ENCODE measurements at places on chromosomes 1 and 21.

DNA sequence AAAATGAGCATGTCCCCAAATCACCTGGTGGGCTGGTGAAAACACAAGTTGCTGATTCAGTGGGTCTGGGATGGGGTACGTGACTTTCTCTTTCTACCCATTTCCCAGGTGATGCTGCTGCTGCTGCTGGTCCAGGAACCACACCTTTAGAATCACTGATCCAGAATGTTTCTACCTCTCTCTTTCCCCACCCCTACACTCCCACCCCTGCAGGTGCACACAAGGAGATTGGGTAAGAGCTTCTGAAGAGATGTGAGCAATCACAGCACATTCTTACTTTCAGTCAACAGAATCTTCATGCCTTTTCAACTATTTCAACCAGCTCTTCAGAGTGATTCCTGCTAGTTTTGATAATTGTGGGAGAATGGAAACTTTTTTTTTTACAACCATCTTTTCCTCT lies 130.9 kb downstream of the LMX1A start:
- DNase-seq = no peak

DNA sequence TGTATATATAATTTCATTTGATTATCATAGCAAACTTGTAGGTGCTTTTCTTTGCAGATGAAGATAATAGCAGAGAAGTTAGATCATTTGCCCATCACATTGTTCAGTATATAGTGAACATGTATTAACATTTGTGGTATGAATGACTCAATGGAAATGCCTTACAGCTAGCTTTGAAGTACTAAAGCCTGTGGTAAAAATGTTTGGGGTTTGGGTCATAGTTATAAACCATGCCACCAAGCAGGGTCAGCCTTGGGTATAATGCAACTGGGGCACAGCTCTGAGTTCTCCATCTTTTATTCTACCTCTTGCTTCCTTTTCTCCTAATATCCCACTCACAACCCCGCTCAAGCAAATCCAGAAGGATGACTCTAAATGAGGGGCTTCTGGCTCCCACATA lies 141.6 kb downstream of the KCNT2 start:
- no peak for DNase-seq

DNA sequence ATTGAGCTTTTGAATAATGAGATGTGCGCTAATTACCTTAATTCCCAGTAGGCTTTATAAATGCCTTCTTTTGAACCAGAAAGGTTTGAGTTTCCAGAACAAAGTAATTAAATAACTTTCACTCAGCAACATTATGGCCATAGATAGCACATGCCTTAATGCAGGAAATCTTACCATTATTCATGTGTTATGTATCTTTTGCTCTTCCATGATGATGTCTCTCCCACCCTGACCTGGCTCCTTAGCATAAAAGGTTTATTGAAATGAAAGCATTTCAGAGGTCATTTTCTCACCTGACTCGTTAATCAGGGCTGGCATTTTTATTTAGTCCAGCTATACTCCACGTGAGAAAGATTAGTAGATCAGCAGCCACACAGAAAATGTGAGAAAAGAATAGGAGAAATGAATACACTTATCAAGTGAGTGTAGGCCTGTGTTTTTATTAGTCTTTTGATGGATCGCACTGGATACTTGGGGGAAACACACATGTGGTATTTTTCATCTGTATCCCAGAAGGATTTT lies 180.2 kb downstream of the ATP6V1G3 start:
- DNase-seq = no peak

GRCh38 chr1:3375245-3375644 lies 79.2 kb upstream of the ARHGEF16 start:
- DNase-seq = no peak

DNA sequence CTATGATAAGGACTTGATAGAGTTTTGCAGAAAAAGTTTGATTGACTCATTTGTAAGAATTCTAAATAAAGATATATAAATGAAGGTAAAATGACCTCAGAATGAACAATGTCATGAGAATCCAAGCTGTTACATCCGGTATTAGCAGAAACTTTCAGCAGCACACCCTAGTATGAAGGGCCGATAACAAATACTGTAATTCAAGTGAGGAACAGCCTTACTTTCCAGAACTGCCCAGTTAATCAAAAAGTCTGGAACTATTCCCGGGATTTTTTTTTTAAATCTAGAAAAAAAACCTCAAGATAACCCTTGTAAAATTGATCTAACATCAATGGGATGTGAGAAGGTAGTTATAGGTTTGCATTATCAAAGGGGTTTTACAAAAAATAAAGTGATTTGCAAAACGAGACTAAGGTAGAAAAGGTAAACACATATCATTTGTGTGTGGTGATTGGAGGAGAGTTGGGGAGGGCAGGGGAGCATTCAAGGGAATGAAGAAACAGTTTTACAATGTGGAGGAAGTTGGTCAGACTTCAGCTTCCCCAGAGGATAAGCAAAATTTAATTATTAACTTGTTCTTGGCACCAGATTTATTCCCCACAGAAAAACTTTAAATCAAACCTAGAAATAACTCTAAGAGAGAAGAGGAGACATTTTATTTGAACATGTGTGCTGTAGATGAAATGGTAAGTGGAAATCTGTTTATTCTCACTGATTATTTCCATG lies 75.9 kb upstream of the VCAM1 start:
- DNase-seq = no peak

- no peak for DNase-seq
Observed at GRCh38 chr1:174007851-174008250, 14.3 kb downstream of the RC3H1 start.

GRCh38 chr1:186234976-186235686 lies 139.9 kb downstream of the TPR start:
- DNase-seq = no peak

- DNase-seq = no peak
Observed at GRCh38 chr1:205422993-205423642, 1.3 kb upstream of the LEMD1 start.

DNA sequence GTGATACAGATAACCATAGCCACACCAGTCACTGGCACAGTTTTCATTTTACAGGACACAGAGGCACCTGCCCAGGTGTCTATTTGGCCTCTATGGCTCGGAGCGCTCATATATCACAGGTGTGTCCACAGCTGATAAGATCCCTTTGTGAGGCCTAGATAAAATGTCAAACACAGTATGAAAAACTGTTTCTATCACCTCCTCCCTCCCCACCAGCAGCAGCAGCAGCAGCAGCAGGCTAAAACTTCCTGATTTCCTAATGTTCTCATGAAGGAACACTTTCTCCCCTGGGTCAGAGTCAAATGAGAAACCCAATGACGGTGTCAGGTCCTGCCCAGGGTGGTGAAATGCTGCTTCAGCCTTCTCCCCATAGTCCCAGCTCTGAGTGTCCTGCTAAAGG lies 24.4 kb downstream of the ELAPOR1 start:
- DNase-seq = no peak

DNA sequence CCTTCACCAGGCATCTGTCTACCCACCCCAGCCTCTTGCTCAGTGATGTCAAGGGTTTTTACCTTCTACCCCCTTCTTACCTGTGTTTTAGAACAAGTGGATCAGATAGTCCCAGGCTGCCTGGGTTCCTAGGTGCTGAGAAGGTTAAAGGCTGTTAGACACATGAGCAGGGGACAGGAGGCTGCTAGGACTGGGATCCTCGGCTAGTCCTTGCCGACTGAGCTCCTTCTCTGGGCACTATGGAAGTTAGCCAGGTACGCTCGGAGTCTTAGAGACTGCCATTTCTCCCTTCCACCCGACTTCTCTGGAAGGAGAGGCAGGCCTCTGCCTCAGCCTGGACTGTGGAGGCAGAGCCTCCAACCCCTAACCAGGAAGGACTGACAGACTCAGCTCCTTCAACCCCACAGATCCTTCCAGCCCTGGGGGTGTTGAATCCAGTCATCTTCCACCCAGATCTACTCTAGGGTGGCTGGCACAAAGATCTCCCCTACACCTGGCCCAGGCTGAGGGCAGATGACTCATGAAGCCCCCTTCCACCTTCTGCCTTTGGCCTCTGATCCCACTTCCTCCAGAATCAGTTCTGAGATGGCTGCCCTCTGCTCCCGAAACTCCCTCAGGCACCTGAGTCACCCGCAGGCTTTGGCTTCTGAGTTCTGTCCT lies at the start of gene DYNLT4:
Gene DYNLT4, minus strand, starts transcription at position 648 of the 660 bp plus-strand sequence. CDS start 683 bp downstream, outside the sequence.
- DNase-seq = no peak

DNA sequence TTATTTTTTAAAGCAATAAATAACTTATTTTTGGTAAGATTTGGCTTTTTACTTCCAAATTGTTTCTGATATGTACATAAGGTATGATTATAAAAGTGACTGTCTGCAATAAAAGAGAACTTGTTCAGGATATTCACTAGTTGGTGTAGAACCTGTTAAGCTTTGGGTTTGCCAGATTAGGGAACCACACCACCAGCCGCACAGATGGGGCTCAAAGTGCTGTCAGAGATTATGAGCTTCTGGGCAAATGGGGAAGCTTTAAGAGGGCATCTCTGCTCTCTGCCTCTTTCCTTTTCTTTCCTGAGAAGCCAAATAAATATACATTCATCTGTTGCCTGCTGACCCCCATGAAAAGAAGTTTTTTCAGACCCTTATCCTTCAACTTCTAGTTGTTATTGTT lies 25.4 kb downstream of the IVNS1ABP start:
- DNase-seq = no peak

DNA sequence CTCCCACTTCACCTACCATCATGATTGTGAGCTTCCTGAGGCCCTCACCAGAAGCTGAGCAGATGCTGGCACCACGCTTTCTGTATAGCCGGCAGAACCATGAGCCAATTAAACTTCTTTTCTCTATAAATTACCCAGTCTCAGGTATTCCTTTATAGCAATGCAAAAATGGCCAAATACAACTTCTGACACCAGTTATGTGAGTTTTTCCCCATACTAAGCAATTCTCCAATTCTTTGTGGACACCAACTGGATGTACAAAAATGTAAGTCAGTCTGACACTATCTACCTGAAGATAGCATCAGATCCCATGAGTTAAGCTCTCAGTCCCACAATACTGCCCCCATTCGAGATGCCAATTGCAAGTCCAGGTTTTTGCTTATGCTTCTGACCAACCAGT lies 65.4 kb upstream of the PPIH start:
- DNase-seq = no peak

- DNase-seq = no peak
Observed at GRCh38 chr1:9807541-9807940, 16.2 kb downstream of the CLSTN1 start.

DNA sequence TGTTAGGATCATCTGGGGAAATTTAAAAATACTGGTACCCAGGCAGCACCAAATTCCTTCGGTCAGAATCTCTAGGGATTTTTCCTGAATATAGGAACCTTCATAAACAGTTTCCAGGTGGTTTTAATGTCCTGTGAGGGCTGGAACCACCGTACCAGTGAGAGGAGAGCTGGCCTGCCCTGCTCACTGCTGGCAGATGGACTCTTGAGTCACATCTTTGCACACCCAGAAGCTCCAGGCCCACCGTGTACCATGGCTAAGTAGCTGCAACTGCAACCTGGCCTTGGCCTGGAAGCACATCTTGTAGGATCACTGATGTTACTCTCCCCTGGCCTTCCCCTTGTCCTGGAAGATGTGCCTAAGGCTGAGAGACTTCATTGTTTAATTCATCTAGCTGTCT lies 181.5 kb downstream of the DISC1 start:
- DNase-seq = no peak

- no peak for DNase-seq
Observed at GRCh38 chr1:181918880-181919525, 142.5 kb downstream of the ZNF648 start.

GRCh38 chr1:63670164-63670563 lies 77.0 kb downstream of the PGM1 start:
- no peak for DNase-seq

DNA sequence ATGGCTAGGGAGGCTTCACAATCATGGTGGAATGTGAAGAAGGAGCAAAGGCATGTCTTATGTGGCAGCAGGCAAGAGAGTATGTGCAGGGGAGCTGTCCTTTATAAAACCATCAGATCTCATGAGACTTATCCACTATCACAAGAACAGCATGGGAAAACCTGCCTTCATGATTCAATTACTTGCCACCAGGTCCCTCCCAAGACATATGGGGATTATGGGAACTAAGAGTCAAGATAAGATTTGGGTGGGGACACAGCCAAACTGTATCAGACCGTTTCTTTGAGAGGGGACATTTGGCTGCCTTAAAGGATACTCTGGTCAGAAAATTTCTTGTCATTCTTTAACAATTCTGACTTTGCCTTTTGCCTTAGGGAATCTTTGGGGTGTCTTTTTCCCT lies 3.2 kb upstream of the XPR1 start:
- no peak for DNase-seq

GRCh38 chr1:10635085-10635896 lies 160.5 kb downstream of the PEX14 start:
- no peak for DNase-seq

DNA sequence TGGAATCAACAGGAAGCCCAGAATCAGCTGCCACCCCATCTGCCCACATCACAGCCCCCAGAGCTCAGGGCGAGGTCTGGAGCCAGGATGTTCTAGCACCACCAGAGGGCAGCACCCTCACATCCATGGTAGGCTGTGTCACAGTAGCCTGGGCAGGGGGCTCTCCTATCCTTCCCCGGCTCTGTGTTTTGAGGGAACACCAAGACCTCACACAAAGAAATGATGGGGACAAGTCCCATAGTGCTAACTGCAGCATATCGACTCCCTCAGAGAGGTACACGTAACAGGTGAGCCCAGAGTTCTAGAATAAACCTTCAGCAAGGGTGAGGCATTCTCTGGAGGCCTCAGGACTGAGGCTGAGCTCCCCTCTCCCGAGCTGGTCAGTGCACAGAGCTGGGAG lies 2.3 kb upstream of the KCNC4 start:
- peak; percentile 57 for DNase-seq

DNA sequence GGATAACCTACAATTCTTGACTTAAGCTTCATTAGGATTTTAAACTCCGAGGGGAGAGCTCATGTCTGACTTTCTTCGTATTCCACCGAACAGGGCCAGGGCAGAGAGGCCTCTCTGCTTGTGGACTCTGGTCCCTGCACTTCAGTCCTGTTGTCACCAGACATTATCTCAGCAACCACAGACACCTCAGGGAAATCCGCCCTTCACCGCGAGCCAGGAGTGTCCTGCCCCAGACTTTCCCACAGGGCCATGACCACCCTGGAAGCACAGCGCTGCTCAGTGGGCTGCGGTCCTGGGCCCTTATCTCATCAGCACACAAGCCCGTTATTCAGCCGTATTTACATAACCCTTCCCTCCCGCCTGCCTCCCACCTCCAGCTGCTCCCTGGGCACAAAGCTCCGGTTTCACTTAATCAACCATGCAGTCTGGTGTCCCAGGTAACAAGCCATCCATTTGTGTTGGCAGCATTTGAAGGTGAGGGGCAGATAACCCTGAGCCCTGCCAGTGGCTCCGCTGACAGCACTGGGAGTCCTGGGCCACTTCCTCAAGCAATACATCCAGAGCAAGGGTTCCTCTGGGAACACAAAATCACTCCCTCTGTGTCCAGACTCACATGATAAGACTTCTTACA lies 122.8 kb upstream of the RAB4A start:
- DNase-seq = no peak

- no peak for DNase-seq
Observed at GRCh38 chr1:37951041-37951782, 4.4 kb upstream of the INPP5B start.

DNA sequence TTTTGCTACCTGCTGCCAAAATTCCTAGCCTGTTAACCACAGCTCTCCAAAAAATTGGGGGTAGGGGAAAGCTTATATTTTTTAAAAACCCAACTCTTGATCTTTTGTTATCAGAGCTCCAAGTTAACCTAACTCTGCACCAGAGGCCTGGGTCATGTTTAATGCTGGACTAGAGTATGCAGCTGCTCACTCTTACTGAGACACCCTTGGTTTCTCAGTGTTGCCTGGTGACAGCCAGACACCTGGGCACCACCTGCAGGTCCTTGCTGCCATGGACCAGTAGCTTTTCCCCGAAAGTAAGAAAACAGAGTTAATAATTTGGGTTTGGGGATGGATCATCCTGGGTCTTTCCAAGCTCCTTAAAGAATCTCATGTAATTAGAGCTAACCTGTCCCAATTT lies 30.1 kb downstream of the KCNJ6 start:
- DNase-seq = no peak

GRCh38 chr1:183628537-183628936 lies 7.0 kb downstream of the ARPC5 start:
- no peak for DNase-seq

Measured in activated T-helper 1 cell treated with anti-CD3 and anti-CD28 coated beads, Interleukin-2, amount 50 U/mL, for 16 hours (primary cell).